ENCODE measurements at places on chromosomes 3 and 15.

DNA sequence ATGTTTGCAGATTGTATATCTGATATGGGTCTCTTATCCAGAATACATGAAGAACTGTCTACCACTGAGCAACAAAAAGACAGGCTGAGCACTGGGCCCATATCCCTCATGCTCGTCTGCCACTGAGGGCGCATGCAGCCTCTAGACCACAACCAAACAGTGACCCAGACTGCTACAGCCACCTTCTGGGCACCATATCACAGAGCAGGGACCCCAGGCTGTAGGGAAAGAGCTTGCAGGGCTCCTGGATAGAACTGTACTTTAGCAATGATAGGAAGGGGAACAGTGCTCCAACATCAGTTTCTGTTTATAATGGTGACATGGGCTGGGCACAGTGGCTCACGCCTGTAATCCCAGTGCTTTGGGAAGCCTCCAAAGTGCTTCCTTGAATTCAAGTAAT, 40.2 kb upstream of the TMEM87A start:
- no peak for DNase-seq

DNA sequence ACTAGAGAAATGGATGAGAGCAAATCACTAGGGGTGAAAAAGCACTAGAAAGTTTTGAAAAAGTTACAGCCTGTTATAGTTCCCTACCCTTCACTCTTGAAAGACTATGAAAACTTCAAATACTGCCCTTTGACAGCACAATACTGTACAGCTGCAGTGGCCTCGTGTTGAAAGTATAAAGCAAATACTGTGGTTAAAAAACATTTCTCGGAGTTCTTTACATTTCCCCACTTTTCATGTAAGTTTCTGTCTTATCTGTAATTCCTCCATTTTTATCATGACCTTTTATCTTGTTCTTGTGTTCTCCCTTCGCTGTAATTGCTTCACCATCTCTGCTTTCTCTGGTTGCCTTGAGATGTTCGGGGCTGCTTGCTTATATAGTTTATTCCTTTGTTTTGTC, 423.8 kb upstream of the CFAP20DC start:
- DNase-seq: no peak

GRCh38 chr15:63904042-63904441, 70.3 kb upstream of the HERC1 start:
- DNase-seq: no peak

DNA sequence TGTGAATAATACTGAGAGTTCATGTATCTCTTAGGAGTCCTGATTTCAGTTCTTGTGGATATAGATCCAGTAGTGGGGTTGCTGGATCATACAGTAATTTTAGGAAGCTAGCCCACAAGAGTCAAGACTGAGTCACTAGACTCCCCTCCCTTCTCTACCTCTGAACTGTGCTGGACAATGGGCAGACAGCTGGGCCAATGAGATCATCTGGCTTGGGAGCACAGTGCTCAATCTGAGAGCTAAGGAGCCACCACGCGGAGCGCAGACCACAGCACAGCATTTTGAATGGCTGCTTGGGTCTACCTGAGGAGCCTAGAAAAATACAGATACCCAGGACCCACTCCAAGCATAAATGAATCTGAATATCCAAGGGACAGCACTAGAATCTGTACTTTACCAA, 32.5 kb downstream of the WNT5A start:
- no peak for DNase-seq

- DNase-seq: no peak
These were observed 75.5 kb downstream of the TOP2B start for GRCh38 chr3:25589104-25589782.

DNA sequence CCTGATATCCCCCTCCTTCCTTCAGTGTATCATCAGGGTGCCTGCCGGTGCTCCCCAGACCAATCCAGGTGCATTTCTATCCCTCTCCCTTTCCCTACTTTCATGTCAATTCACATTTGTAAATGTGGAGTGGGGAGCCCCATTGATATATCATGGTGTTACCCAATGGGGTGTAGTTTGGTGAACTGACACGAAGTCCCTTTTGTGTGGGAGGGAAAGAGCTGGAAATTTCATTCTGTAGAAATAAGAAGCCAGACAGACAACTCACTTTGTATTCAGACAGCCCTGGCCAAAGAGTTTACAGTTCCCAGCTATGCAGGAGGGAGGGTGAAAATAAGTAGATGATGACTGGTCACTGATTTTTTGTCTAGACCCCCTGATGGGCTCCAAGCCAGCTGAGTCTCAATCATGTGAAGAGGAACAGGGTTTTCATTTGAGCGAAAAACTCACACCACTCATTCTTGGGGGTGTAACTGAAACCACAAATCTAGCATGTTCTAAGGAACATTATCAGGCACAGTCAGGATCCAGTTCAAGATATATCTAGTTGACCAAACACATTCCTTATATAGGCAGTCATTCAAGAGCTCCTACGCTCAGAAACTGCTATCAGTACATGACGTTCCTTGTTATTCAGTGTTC, 58.9 kb downstream of the LMCD1 start:
- DNase-seq: no peak

GRCh38 chr3:119856695-119857094, 74.8 kb downstream of the NR1I2 start:
- DNase-seq: no peak

- no peak for DNase-seq
These were observed 221.6 kb upstream of the NR2E3 start for GRCh38 chr15:71588746-71589145.

DNA sequence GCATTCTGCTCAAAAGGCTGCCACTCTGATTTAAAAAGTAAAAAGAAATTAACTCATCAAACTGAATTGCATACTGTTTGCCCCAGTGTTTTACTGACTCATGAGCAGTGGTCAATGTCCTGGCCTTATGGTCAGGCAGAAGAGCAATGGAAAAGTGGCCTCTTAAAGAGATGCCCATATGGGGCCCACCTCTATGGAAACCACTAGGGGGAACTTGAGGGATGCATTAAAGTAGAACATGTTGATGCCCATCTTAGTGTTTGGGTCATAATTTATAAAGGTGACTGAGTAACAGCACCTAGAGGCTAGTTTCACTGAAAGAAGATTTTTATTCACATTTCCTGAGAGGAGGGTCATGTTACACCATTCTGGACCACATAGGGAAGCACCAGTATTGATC, 66.5 kb upstream of the RNU6-1 start:
- DNase-seq: no peak

DNA sequence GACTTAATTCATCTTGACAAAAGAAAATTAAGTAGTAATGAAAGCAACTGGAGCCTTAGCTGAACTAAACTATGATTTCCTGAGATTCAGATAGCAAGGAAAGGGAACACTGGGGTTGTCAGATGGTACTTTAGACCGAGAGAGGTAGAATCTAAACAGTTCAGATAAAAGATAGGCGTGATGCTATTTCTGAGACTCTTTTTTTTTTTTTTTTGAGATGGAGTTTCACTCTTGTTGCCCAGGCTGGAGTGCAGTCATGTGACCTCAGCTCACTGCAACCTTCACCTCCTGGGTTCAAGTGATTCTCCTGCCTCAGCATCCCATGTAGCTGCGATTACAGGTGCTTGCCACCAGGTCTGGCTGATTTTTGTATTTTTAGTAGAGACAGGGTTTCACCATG, 279.9 kb upstream of the UMPS start:
- no peak for DNase-seq

GRCh38 chr3:111568911-111569310, 26.2 kb downstream of the ZBED2 start:
- DNase-seq: no peak

DNA sequence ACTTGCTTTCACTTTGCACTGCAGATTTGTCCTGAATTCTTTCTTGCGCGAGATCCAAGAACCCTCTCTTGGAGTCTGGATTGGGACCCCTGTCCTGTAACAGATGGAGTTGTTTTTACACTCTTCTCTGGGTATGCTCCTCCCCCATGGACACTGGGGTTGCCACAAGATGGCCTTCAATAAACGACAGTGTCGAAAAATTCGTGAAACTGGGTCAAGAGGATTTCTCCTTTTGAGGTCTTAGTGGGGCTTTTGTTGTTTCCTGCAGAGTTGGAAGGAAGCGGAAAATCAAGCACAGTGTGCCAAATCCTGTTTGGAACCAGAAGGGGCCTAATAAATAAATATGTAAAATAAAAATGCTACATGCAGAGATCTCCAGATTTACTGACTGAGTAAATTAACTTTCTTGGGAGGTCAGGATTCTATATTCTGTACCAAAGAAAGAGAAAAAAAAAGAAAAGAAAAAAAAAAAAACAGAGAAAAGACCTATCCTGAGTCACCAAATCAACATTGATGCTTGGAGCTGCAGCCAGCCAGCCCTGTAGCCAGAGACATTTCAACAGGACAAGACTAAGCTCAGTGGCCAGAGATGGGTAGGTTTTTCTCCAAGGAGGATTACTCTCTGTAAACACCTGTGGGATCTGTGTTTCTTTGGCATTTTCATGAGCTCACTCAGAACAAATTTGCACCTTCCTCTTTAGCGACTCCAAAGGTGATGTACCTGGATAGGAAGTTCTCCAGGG, 24.8 kb downstream of the CCDC80 start:
- no peak for DNase-seq

Measured in stimulated activated effector memory CD8-positive, alpha-beta T cell treated with anti-CD3 and anti-CD28 coated beads, Interleukin-12 subunit alpha, Interleukin-12 subunit beta, amount 100 ng/mL, for 72 hours (primary cell).